Renal cortical epithelial cell (primary cell): ENCODE measurements at places on chromosomes 6 and 20. TPM values are rescaled to one million over a fixed set of nuclear protein-coding genes. Genes with fewer than 3 reads are reported as not detected.

DNA sequence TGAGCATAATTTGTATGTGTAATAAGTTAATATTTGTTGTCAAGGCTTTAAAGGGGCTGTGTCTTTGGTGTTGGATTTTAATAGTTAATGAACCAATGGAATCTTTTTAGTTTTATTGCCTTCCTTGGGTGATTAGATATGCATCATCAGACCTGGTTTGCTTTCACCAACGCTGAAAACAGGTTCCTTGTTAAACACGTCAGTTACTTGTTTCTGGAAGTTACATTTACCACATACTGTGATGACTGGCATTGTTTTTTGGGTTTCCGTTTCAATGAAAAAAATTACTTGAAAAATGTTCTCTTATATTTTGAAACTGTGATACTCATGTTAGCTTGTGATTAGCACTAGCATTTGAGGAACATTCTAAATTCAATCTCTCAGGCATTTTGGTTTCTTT lies 58.6 kb upstream of the RNF144B start:
- peak; percentile 97 for DNase-seq

- peak; percentile 49 for DNase-seq
Observed at GRCh38 chr6:88813045-88813444, 150.4 kb downstream of the RNGTT start.

DNA sequence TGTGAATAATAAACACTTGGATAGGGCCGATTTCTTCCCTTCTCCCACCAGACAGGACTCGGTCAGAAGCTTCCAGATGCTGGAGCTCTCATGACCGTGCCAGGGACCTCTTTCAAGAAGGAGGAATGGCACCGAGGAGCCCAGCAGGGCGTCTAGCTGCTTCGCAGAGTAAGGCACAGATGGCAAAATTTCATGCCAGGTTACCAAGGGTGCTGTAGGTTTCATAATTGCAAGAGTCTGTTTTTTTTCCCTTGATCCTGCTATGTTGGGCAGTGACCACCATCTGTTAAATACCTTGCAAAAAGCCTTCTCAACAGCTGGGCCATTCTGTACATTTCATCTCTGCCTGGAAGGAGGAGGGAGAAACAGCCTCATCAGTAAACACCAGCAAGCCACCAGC lies 111.8 kb downstream of the EDN3 start:
- DNase-seq: no peak

GRCh38 chr6:30060606-30061091 lies 416 bp upstream of the POLR1H start:
- peak; percentile 21 for DNase-seq

- DNase-seq: peak; percentile 87
Observed at GRCh38 chr6:146546443-146547043, 2.9 kb downstream of the RAB32 start.

BTN1A1 gene
- not detected in 2 replicates for total RNA-seq

NHLRC1 gene
- total RNA-seq: 1.7 and 3.3 TPM in 2 replicates

SLC12A5 gene
- 0.17 and 0.55 TPM in 2 replicates for total RNA-seq

DNA sequence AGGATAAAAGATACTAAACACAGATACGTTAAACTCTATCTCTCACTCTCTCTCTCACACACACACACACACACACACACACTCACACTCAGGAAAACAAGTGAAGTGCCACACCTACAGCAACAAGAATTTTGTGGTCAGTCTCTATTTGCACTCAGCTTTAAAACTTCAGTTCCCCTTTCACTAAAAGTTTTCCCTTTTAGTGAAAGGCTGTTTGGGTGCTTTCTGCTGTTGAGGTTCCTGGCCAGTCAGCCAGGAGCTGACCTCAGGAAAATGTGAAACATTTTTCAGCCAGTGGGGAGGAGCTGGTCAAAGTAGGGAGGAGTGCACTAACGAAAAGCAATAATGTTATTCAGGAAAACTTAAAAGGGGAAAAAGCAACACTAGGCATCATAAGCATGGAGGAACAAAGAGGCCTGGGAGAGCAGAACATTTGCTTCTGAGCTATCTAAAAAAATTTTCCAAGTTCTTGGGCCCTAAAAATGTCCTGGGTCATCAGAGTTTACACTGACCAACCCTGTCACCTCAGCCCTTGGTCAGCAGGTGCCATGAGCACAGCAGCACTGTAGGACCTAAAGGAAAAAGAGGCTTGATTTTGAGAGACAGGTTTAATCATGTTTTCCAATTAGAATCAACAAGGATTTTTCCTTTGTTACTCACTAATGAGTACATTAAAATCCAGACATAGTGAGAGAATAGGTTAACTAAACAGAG lies 30.7 kb upstream of the NT5E start:
- peak; percentile 42 for DNase-seq

FOXA2 gene
- 0.10 TPM in 1 of 2 replicates, not detected in the other for total RNA-seq

SALL4 gene
- 0.15 and 0.35 TPM in 2 replicates for total RNA-seq

DNA sequence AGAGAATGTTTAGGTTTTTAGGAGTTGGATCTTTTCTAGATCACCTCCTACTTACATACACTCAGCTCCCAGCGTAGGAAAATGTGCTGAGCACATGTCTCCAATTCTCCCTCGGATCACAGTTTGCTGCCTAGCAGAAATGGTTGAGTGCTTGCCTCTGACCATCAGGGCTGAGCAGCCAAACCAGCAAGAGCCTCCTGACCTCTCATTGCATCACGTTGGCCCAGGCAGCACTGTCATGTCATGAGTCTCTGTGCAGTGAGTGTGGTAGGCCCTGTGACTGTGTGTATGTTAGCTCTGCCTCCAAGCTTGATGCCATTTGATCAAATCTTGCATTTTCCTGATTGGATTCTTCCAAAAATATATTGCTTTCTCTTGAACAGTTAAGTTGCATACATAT lies 112.0 kb downstream of the LRRC1 start:
- peak; percentile 88 for DNase-seq
